ENCODE measurements at places on chromosomes 16 and 17. TPM values are rescaled to one million over a fixed set of nuclear protein-coding genes. Genes with fewer than 3 reads are reported as not detected.

MYH2 gene
- polyA plus RNA-seq, result not detected

GDPD3 gene
- polyA plus RNA-seq, result 11.3 TPM

KCNJ16 gene
- polyA plus RNA-seq, result 220 TPM

CA7 gene
- 0.45 TPM for polyA plus RNA-seq

PRR35 gene
- 14.0 TPM for polyA plus RNA-seq

METTL2A gene
- polyA plus RNA-seq, result 21.3 TPM

MIF4GD gene
- 22.3 TPM for polyA plus RNA-seq

OR4D1 gene
- not detected for polyA plus RNA-seq

PTX4 gene
- not detected for polyA plus RNA-seq

DNA sequence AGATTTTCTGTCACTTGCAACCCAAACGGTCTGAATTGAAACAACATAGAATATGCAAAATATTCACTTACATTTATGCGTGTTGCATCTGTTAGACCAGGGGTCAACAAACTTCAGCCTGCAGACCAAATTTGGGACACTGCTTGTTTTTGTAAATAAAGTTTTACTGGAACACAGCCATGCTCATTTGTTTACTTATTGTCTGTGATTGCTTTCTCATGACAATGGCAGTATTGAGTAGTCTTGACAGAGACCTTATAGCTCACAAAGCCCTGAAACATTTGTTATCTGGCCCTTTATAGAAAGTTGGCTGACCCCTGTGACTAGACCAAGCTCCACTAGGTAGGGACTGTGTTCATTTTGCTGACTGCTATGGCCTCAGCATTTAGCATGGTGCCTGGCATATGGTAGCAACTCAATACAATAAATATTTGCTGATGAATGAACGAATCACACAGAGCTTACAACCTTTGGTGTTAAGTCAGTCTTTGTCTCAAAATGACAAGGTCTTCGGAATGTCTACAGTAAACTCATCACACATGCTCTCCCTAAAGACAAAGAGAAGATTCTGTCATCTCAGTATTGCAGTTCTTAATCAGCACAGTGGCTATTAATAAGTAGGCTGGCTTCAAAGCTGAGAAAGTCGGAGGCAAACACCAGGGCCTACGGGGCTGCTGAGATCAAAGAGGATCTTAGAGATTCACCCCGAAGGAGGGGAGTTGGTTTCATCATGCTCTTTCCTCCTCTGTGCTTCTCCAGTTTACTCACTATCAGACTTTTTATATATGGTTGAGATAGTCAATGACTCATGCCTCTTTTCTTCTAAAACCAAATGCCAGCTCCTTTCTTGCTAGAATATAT lies 95.2 kb upstream of the AXIN2 start:
- no peak for DNase-seq

- no peak for DNase-seq
These were observed 4.1 kb upstream of the LCAT start for GRCh38 chr16:67948015-67948414.

GRCh38 chr16:66300037-66300436 lies 66.5 kb upstream of the CDH5 start:
- DNase-seq, result no peak

DNA sequence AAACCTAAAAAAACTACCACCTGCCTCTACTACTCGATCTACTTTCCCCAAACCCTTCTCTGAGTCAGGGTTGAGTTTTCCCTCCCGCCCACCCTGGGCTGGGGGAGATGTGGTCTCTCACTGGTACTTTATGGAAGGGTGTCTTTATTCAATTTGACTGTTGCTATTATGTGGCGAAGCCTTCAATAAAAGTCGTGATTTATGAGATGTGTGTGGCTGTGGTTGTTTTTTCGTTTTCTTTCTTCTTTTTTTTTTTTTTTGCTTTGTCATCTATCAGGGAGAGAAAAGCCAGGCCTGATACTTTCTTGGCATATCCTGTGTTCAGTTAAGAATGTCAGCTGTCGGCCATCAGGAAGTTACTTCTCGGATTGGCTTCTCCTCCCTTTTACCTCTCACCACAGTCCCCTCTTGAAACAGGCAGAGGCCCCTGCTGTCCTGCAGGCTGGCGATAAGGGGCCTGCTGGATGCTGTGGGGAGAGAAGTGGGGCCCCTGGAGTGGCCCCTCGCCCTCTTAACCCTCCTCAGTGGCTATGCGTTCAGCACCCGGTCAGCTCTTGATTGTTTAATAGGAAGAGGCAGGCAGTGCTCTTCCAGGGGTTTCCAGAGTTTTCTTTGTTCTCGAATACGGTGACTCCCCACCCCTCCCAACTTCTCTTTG lies 123.0 kb downstream of the MSI2 start:
- no peak for DNase-seq

DNA sequence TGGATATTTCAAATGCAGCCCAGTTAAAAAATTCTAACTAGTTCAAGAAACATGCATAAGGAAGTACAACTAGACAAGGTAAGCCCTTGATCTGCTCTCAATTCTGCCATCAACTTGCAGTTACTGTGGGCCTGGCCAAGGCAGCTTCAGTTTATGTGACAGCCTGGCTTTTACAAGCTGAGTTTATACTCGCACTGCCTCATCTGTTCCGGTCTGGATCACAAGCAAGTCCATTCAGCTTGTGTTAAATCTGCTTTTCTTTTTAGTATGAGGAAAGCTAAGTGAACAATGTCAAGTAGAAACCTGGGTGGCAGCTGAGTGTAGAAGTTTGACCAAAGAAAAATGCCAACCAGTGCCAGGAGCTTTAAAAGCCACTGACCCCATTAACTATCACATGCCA lies 76.6 kb upstream of the CORO6 start:
- DNase-seq, result no peak

DNA sequence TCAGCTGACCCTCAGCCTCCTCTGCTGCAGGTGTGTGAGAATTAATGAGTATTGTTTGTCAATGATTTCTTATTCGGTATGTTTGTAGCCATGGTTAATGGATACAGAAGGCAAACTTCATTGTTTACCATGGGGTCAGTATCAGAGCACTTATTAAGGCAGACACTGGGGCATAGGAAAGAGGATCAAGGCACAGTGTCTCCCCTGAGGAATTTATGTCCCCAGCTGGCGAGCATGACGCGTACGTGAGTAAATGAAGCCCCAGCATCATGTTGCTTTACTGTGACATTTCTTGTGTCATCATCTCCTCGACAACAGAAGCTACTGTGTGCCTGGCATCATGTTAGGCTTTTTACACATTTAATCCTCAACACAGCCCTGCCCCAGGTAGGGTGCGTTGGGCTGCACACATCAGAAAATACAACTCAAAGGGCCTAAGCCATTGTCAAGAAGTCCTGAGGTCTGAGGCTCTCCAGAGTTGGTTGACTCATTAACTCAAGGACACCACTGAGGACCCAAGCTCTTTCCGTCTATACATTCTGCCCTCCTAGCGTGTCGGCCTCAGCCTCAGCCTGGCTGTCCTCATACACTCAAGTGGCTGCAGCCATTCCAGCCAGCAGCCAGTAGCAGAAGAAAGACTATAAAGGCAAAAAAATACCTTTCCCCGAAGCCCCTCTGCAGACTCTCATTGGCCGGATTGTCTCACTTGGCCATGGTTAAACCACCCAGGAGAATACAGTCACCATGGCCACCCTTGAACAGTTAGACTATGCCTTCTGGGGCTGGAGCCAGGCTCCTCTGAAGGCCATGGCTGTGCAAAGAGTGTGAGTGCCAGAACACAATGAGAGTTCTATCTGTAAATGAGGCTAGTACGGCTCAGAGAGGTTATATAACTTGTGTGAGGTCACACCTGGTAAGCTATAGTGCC lies 13.9 kb upstream of the ZCCHC14 start:
- DNase-seq, result no peak

- no peak for DNase-seq
These were observed 31.9 kb downstream of the MYO18A start for GRCh38 chr17:29148257-29148789.

GRCh38 chr17:31487648-31488263 lies 96.3 kb downstream of the RAB11FIP4 start:
- DNase-seq, result peak; percentile 76

DNA sequence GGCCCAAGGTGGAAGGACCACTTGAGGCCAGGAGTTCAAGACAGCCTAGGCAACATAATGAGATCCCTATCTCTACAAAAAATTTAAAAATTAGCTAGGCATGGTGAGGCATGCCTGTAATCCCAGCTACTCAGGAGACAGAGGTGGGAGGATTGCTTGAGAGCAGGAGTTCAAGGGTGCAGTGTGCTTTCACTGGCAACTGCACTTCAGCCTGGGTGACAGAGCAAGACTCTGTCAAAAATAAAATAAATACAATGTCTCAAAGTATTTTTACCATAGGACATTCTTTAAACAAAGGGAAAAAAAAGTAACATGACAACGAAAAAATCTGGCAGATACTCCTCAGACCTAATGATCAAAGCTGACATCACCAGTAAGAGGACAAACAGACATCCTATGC lies 72.6 kb downstream of the FBXL20 start:
- no peak for DNase-seq

DNA sequence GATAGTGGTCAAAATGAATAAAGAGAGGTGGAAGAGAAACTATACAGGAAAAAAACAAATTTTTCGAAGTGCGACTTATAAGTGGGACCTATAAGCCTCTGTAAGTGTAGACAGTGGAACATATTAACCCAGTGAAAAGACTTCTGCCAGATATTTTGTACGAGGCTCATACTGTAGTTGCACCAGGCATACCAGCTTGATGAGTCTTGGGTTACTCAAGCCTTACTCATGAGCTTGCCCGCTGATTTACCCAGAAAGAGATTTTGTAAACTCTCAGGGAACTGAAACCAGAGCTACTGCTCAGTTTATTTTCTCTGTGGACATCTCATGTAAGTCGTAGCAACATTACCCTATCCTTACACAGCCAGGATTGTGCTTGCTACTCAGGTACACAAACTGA lies 708.0 kb upstream of the SOX9 start:
- DNase-seq, result no peak

GRCh38 chr17:31537565-31538011 lies 146.1 kb downstream of the RAB11FIP4 start:
- no peak for DNase-seq

DNA sequence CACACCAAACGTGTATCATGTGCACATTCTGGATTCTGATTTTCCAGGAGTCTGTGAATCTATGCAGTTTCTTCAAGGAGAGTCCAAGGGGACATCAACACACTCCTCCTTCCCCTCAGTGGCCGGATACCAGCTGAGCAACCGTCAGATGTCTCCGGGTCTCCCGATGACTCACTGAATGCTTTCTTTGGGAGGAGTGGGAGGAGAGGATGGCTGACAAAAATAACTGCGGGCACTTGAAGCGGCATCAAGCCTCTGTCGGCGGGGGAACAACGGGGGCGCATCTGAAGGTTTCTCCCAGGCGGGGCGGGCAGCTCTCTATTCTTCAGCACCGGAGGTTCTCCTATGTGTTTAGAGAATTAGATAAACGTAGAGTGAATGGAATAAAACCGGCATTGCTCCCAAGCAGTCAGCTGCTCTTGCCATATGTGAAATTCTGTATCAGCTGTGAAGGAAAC lies 24.6 kb upstream of the LRRC75A start:
- DNase-seq, result no peak

DNA sequence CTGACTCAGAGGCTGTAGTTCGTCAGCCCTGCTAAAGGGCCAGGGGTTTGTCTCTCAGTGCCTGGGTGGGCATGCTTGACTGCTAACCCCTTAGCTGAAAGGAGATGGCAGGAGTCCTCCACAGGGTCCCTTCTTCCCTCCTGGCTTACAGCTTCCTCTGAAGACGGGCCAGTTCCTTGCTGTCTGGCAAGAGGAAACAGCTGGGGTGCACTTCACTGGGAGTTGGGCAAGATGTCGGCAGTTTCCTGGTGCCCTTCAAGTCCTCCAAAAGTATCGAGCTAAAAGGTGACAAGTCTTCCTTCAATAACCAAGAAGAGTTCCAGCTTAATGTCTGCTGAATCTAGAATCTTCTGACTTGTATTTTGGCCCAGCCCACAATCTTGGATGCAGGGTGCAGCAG lies 23.4 kb downstream of the NUP85 start:
- no peak for DNase-seq

DNA sequence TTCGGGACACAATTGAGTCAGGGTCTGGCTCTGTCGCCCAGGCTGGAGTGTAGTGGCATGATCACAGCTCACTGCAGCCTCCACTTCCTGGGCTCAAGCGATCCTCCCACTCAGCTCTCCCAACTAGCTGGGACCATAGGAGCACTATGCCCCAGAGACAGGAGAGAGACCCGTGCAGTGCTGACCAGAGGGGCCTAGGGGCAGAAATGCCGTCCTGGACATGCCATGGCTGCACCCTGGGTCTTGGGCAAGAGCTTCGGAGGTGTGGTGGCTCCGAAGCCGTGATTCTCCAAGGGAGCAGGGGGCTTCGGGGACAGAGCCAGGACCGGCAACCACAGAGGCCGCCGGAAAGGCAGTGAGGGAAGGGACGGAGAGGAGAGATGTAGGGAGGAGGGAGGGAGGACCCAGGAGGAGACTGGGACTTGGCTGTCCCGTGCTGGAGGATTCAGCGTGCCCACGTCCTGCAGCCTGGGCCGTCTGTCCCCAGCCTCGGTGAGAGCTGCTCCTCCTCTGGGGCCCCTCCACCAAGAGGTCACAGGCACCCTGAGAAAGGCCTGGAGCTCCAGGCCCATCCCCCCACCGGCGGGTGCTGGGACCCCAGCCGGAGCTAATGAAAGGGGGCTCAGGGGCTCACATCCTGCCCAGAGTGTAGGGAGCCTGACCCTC lies 21.9 kb downstream of the TPSD1 start:
- no peak for DNase-seq

GRCh38 chr17:17975436-17975835 lies 2.8 kb downstream of the DRC3 start:
- DNase-seq, result no peak

DNA sequence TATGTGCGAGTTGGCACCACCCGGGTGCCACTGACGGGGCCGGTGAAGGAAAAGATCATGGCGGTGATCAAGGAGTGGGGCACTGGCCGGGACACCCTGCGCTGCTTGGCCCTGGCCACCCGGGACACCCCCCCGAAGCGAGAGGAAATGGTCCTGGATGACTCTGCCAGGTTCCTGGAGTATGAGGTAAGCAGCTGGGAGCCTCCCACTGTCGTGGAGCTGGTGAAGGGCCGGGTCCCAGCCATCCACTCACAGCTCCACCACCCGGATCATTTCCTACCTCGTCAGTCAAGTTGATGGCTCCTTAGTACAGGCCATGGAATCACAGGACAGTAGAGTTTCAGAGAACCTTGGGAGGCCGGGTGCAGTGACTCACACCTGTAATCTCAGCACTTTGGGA lies 20.0 kb downstream of the ATP2A1 start:
- DNase-seq, result no peak

DNA sequence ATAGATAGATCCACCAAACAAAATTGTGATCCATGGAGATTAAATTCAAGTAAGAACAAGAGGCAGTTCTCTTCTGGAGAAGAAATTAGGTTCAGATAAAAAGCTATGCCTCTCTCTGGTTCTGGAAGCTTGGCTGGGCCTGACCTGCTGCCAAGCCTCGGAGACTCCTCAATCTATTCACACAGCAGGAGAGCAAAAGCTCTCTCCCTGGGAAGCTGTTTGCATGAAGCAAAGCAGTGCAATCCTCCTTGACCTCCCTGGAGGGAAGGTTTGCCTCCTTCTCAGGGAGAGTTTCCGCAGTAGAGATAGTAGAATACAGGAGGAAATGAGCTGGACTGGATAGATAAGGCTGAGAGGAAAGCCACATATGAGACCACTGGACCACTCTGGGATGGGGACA lies 78.1 kb upstream of the GNAO1 start:
- no peak for DNase-seq

Measured in renal cortex interstitium (tissue), 15 donors.